Panc1 (cell line): ENCODE measurements at places on chromosomes 16 and 17. TPM values are rescaled to one million over a fixed set of nuclear protein-coding genes. Genes with fewer than 3 reads are reported as not detected.

Gene HSPB9
- not detected for total RNA-seq

Gene GCGR
- total RNA-seq, result 1.6 TPM

Gene C17orf100
- 2.8 TPM for total RNA-seq

Gene IL32
- 17.1 TPM for total RNA-seq

Gene ALKBH5
- 94.5 TPM for total RNA-seq

Gene KRT33B
- total RNA-seq, result not detected

Gene PRR35
- 2.2 TPM for total RNA-seq

Gene TLCD3B
- 3.5 TPM for total RNA-seq

Gene SPSB3
- total RNA-seq, result 23.0 TPM

Gene KATNIP
- 36.7 TPM for total RNA-seq

Gene DRC7
- total RNA-seq, result not detected

Gene KRTAP2-3
- total RNA-seq, result not detected

Gene FAM117A
- total RNA-seq, result 8.0 TPM

Gene MAP2K6
- total RNA-seq, result 11.8 TPM

Gene SLC38A8
- not detected for total RNA-seq

Gene GRB2
- 148 TPM for total RNA-seq

Gene RPH3AL
- total RNA-seq, result 2.2 TPM
